ENCODE measurements at places on chromosomes 2 and 18.

DNA sequence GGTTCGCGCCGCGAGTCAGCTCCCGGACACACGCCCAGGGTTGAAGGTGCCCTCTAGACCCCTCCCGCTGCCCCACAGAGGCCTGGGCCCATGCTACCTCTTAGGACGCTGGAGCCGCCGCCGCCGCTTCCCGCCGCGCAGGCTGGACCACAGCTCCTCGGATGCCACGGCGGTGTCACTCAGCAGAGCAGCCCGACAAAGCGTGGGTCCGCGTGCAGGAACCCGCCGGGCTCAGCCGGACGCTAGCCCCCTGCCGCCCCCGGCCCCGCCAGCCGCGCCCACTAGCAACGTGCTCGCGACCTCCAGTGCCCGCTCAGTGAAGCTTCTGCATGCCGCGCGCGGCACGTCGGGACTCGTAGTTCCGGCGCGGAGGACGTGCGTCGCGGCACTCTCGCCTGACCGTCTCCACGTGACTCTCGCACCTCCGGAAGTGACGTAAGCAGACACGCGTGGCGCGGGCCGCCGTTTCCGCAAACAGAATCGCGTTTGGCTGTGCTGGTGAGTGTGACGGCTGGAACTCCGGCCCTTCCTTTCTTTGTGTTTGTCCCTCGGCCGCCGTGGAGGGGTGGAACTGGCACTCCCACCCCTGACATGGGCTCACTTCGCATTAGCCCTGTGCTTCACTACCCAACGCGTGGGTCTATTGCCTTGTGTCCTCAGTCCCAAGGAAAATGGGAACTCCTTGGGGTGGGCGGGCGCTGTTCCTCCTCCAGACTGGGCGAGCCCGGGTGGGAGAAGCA lies at the start of the genes FAM210A and RNMT:
Gene FAM210A, minus strand, starts transcription at position 327 of the 740 bp plus-strand sequence. CDS start 44,481 bp downstream, outside the sequence.
Gene RNMT, plus strand, starts transcription at position 442 of the 740 bp plus-strand sequence. CDS start 4,845 bp downstream, outside the sequence.
- DNase-seq, result peak; percentile 97

DNA sequence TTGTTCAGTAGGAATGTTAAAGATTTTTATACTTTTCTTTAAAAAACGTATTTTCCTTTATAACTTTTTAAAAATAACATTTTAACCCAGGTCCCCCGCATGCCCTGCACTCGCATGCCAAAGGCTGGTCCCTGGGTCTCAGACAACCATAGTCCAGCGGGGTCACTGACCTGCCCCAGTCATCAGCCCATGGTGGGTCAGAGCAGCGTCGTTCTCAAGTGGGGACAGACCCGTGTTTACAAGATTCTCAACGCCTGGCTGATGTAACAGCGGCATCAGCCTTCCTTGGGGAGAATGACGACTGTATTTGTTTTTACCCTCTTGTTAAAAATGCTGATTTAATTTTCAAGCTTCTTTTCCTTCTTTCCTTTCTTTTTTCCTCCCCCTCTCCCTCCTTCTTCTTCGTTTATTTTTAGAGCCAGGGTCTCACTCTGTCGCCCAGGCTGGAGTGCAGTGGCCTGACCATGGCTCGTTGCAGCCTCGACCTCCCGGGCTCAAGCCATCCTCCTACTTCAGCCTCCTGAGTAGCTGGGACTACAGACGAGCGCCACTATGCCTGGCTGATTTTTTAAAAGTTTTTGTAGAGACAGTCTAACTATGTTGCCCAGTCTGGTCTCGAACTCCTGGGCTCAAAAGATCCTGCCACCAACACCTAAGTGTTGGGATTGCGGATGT lies 1.0 kb upstream of the EFHD1 start:
- no peak for DNase-seq

GRCh38 chr18:79986726-79987125 lies 1.6 kb downstream of the TXNL4A start:
- DNase-seq, result no peak

DNA sequence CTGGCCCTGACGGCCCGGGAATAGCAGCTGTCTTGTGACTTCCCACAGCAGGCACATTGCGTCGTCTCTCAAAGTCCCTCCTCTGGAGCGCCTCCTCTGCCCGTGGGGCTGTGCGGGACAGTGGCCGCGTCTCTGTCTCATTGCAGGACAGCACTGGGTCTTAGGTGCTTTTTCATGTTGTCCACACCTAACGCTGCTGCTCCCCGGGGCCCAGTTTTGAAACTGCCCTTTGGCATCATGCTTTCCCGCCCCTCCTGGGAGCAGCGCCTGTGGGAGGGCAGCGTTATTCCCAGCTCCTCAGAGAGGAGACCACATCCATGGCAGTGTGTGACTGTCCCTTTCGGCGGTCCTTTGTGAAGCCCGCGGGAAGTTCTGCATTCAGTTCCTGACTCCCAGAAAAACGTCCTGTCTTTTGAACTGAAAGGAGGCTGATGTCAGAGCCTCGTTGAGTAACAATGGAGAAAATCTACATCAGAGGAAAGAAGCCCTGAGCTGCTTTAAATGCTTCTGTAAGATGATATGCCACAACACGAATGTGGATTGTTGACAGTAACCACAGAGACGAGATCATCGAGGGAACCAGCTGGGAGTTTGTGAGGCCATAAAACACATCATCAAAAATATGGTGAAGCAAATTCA lies 226.0 kb downstream of the FAM210A start:
- DNase-seq, result peak; percentile 83

DNA sequence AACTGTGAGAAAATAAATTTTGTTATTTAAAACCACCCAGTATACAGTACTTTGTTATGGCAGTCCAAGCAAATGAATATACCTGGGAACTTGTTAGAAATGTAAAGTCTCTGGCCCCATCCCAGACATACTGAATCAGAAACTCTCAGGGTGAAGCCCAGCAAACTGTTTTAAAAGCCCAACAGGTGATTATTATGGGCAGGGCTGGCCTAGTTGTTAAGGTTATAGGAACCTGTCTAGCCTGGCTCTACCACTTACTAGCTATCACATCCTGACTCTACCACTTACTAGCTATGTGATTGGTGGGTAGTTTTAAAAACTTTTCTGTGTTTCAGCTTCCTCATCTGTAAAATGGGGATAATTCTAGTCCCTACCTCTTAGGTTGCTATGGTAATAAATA lies 8.0 kb upstream of the DARS1 start:
- DNase-seq, result no peak

DNA sequence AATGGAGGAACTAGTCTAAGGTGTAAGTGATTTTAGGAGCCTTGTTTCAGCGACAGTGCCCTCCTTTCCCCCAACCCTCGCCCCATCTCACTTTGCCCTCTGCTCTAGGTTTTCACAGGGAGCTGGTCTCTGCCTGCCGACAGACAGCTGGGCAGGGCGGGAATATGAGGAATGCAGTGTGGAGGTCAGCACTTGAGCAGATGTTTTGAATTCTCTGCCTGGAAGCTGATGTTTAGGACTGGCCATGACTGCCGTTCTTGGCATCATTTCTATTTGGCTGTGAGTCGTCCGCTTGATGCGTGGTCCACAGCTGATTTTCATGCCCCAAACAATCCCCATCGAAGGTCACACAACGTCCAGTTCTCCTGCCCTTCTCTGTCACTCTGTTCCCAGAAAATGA lies 55.1 kb upstream of the SIX3 start:
- peak; percentile 4 for DNase-seq

GRCh38 chr2:157838442-157839161 lies 37.5 kb downstream of the ACVR1 start:
- peak; percentile 71 for DNase-seq

DNA sequence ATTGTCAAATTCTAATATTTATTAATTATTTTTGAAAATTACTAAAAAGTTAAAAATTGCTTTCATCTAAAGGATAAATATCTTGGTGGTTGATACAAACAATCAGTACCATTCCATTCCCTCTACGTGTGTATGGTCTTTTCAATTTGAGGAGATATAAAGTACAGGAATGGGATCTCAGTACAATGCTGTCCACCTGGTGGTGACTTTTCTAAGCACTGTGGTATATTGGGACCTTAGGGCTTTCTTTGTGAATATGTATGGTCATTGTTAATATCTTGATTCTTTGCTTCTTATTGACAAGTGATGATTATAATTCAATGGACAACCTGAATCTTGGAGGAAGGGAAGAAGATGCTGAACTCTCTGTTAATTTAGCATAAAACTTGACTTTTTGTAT lies 83.1 kb downstream of the NBEAL1 start:
- no peak for DNase-seq

GRCh38 chr2:124589971-124590370 lies 564.9 kb downstream of the CNTNAP5 start:
- DNase-seq, result no peak

- no peak for DNase-seq
These were observed 201.1 kb downstream of the TNS1 start for GRCh38 chr2:217801711-217802110.

DNA sequence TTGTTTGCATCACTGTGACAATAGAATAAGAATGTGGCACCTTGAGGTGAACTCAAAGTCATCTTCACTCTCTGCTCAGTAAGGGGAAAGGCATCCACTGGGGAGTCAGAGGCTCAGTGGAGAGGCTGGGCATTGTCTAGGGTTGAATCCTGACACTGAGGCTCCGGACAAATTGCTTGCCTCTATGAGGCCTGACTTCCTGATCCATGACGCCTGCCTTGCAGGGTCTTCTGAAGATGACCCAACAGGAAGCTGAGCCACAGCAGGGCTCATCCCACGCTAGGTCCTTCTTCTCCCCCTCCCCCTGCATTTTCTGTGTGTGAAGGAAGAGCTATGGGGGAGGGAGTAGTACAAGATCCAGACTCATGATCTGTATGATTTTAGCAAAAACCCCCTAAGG lies 265.1 kb downstream of the SH3BP4 start:
- no peak for DNase-seq

- DNase-seq, result no peak
These were observed 70.6 kb downstream of the MARCO start for GRCh38 chr2:119012345-119013301.

- no peak for DNase-seq
These were observed 205.7 kb downstream of the BCL11A start for GRCh38 chr2:60347781-60348180.

- no peak for DNase-seq
These were observed 130.5 kb downstream of the EIPR1 start for GRCh38 chr2:3246928-3247714.

DNA sequence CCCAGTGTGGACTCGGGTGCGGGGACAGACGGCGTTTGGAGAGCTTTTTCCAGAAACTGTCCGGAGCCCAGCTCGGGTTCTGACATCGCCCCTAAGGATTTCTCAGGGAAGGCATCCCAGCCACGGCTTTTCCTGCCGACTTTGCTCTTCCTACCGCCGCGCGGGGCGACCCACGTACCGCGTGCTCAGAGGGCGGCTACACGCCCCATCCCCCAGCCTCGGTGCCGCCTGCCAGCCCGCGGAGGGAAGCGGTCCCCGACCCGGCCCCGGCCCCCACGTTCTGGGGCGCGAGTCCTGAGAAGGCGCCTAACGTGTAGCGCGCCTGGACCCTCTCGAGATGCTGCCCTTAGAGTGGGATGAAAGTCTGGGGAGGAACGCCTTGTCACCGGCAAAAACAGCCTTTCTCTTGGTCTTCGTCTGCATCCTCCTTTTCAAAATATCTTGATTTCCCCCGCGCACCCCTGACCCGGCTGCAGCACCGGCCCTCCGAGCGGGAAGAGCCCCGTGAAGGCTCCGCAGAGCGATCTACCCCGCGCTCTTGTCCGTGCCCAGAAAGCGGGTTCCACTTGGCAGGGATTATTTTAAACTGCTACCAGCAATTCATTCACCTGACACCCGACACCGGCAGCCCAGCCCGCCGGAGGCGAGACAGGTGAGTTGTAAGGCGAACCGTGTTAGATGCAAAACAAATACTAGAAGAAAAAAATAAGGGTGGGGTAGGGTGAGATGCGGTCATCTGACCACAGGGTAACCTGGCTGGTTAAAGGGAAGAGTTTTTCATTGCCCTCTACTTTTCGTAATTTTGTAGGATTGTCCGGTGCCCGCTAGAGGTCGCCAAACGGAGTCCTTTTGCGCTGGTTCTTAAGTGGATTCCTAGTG lies 812 bp upstream of the KCNG3 start:
- peak; percentile 81 for DNase-seq

DNA sequence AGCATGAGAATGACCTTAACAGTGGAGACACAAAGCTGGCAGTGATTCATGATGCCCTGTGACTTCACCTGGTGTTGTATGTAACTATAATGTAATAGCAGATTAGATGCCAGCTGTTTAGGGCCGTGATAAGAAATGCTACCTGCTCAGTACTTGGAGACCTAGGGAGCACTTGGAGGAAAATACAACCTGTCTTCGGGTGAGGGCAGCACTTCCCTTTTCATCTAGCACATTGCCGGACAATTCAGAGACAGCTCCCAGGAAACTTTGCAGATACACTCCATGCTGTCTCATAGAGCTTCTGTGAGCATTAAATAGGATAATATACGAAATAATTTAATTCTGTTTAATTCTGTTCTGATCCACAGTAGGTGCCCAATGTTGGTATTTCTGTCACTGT lies 668.5 kb downstream of the TSN start:
- DNase-seq, result no peak

DNA sequence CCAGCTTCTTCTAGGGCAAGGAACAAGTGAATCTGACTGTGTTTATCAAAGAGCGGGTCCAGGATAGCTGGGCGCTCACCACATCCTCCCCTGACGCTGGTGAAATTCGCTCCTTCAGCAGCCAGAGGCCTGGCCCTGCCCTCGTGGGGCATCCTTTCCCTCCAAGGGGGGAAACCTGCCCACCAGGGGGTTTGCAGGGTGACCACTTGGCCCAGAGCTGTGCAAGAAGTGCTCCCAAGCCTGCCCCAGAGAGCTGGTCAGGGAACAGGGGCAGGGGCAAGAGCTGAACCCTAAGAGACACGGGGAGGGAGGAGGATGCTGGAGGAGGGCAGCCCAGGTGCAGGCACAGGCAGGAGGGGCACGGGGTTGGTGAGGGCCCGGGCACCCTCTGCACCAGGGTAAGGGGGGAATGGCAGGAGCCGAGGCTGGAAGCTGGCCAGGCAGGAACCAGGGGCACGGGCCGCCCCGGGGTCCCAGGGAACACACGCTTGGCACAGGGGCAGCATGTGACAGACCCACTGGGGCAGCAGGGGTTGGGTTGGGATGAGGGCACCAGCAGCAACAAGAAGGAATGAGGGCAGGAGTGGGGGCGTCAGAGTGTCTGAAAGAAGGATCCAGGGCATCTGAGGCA lies 2.8 kb upstream of the GPR55 start:
- DNase-seq, result no peak

All from muscle of arm (tissue), 14 donors.